ENCODE measurements at places on chromosomes 13 and 19.

- DNase-seq, result no peak
Measured at GRCh38 chr13:78594456-78594975, 8.8 kb downstream of the POU4F1 start.

DNA sequence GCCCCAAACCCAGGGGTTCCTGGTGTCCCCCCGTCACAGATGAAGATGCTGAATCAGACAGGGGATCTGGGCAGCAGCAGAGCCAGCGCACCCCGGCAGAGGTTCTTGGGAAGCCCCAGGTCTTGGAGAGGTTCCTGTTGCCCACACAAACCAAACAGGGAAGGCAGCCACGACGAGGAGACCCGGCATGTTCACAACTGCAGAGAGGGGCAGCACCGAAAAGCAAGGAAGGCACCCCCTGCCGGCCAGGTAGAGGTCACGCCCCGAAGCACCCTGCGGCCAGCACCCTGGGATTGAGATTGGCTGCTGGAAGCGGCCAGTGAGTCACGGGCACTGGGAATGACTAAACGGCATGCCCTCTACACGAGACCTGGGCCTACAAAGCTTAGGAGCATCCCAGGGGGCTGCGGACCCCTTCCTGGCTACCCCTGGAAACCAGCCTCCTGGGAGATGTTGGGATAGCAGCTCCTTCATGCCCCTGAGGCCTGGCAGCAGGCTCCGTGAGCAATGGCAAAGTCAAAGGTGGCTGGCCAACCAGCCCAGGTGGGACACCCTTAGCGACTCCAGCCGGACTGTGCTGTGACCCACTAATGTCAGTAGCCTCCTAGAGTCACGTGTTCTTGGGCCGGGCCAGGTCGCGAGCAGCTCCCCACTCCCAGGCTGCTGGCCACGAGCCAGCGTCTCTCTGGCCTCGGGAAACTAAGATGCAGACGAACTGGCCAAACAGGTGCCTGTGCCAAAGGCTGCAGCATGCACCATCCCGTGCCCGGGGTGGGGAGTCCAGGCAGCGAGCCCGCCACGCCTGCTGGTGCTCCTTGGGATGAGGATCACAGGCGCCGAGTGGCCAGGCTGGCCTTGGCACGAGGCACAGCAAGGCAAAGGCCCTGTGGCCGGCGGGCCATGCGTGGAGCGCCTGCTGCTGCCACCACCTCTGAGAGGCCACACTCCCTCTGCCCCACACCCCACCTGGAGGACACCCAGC is 43.2 kb downstream of the MLLT1 start:
- DNase-seq, result no peak

- no peak for DNase-seq
Measured at GRCh38 chr19:50481351-50482149, 4.9 kb upstream of the GARIN5A start.

- DNase-seq, result no peak
Measured at GRCh38 chr19:47098608-47099007, 15.0 kb downstream of the ZC3H4 start.

DNA sequence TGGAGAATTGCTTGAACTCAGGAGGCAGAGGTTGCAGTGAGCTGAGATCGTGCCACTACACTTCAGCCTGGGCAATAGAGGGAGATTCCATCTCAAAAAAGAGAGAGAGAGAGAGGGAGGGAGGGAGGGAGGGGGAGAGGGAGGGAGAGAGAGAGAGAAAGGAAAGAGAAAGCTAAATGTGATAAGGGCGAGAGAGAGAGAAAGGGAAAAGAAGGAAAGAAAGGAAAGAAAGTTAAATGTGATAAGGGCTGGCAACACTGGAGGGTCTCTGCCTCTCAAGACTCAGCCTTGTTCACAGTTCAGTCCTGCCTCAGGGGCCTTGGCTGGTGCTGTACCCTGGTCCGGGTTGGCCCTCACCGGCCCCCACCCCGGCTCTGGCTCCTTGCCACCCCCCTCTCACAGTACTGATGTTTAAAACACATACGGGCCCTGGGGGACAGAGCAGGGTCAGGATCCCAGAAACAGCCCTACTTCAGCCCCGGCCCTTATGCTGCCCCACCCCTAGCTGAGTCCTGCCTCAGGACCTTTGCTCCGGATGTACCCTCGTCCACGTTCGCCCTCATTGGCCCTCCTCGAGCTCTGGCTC is 3.5 kb downstream of the MAP1S start:
- DNase-seq, result no peak

GRCh38 chr13:70370924-70371323 is 262.7 kb upstream of the KLHL1 start:
- no peak for DNase-seq

All from activated CD8-positive, alpha-beta memory T cell treated with anti-CD3 and anti-CD28 coated beads for 1 hour (primary cell).